ENCODE measurements at places on chromosomes 12 and 14. TPM values are rescaled to one million over a fixed set of nuclear protein-coding genes. Genes with fewer than 3 reads are reported as not detected.

- DNase-seq, result no peak
These were observed 196.6 kb upstream of the KRR1 start for GRCh38 chr12:75707983-75708382.

DNA sequence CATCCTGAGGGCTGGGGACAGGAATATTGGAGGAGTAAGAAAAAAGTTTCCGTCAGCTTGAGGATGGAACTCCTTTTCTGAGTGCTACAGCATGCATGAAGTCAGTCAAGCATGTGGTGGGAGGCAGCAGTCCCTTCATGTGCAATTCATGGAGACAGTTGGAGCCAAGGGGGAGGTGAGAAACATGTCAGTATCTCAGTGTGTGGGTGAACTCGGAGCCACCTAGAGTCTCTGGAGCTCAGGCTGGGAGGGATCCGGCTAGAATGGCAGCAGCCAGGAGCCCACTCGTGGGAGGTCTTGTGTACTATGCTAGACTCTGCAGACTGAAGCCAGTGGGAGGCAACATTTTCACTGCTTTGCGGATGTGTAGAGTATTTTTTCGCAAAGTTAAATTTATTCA lies 60.3 kb downstream of the AVPR1A start:
- DNase-seq, result no peak

AGAP2 gene
- total RNA-seq, result 29.9 TPM

RHOJ gene
- total RNA-seq, result not detected

PLEKHG7 gene
- not detected for total RNA-seq

PTPRQ gene
- total RNA-seq, result not detected

Data from CD8-positive, alpha-beta memory T cell (primary cell).